ENCODE measurements at places on chromosomes 11 and 22.

GRCh38 chr11:30107899-30108298, 91.1 kb upstream of the KCNA4 start:
- no peak for DNase-seq

DNA sequence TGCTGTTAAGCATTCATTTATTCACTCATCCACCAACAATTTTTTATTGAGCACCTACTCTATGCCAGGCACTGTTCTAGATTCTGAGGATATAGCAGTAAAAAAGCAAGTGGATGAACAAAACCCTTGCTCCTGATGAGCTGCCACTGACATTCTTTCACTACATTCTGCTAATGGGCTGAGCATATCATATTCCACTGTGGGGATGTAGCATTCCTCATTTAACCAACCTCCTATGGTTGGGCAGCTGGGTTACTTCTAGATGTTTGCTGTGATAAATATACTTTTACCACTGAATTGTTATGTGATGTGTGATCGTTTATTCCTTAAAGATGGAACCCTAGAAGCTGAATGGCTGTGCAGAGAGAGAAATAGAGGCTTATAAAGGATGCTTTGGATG, 176.9 kb downstream of the MN1 start:
- DNase-seq = no peak

DNA sequence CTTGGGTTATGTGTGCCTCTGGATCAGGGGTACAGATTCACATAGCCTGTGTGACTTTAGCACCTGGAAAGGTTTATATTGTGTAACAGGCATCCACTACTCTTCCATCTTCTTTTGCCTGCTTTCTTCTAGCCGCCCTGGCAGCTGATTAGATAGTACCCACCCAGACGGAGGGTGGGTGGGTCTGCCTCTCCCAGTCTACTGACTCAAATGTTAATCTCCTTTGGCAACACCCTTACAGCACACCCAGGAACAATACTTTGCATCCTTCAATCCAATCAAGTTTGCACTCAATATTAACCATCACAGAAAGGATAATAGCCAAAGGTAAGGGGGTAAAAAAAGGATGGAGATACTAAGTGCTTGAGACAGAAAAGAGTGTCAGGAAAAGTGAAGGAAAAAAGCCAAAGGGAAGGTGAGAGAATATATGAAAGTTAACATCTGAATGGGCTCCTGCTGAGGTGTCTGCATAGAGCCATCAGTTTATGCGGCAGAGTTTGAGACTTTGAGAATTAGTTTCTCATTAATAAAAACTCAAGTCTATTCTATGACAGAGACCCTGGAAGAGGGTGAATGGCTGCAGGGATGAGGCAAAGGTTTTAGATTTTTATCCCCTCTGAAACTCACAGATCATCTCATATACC, 2.6 kb upstream of the OR51B6 start:
- DNase-seq = no peak

GRCh38 chr11:118789501-118790356, 1.2 kb downstream of the DDX6 start:
- DNase-seq = no peak

DNA sequence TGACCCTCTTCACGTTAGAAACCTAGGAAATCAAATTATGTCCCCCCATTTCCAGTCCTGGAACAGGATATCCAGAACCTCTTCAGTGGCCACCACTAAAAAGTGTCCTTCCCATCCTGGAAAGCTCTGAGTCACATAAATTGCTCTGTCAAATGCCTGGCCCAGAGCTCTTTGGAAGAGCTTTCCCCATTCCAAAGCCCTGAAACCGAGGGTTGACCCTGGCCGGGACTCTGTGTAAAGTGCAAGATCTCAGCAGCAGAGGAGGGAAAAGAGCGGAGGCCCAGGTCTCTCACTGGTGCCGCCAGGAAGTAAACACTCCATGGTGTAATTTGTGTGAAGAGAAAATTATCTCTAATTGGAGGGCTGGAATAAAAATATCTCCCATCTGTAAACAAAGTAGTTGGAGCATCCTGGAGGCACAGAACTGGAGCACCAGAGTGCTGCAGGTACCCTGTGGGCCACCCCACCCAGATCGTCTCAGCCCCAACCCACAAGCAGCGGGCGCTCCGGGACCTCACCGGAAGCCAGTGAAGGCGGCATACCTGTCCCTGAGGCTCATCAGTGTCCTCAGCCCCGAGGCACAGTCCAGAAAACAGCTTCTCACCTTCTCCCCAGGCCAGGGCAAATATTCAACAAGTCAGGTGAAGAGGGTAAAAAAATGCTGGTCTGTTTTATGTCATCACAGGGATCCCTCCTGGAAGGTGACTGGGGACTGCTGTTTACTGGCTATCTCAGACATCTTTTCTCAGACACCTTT, 4.7 kb upstream of the JAM3 start:
- no peak for DNase-seq

- no peak for DNase-seq
These were observed 25.5 kb downstream of the NAV2 start for GRCh38 chr11:19738124-19738523.

DNA sequence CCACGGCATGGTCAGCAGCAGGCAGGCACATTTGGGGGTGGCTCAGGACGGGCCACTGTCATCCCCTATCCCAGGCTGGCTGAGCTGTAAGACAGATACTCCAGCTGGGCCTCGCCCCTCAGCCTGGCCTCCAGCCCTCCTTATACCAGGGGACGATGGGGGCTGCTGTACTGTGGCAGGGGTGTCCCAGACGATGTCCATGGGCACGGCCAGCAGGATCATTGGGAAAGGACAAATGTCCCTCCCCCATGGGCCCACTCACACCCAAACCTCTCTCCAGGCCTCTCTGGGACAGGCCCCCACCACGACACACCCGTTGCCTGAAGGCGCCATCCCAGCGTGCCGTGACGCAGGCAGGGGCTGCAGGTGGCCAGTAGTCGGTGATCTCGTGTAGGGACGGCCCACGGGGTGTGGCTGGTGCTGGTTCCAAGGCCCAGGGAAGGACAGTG, 1.5 kb upstream of the IL17REL start:
- DNase-seq = no peak

DNA sequence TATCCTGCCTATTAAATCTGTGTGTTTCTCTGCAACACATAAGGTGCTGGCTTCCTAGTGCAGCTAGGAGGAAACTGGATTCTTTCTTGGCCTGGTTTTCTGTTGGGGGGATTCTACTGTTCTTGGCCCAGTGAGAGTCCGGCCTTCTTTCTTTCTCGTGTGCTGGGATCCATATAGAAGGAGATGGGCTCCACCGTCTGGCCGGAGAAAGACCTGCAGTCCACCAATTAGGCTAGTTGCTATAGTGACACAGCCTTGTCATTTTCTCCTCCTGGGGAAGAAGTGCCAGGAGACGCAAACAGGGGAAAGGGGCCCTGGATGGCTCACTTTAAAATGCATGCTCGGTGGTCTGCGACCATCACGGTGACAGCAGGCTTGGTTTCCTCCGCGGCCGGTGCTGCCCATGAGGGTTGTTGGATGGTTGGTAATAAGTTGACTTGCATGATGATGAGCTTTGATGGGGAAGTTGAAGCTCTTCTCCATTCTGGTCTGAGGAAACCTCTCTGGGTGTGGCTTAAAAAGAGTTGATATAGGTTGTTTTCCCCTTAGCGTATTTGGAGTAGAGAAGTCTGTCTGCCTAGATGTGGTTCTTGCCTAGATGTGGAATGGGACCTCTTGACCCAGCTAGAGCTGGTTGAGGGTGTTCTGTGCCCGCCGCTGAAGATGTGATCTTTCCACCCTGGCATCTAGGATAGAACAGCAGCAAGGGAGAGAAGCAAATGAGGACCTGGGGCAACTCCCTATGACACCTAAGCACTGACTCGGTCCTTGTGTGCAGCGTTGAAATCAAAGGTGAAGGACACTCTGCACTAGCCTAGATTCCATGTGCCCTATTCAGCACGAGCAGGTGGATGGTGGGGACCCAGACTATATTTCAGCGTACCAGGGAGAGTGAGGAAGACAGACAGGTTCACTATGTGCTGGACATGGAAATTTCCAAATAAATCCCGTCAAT, 1335.0 kb downstream of the BRD1 start:
- no peak for DNase-seq

- no peak for DNase-seq
These were observed 74.5 kb upstream of the CSNK2A3 start for GRCh38 chr11:11427542-11427941.

DNA sequence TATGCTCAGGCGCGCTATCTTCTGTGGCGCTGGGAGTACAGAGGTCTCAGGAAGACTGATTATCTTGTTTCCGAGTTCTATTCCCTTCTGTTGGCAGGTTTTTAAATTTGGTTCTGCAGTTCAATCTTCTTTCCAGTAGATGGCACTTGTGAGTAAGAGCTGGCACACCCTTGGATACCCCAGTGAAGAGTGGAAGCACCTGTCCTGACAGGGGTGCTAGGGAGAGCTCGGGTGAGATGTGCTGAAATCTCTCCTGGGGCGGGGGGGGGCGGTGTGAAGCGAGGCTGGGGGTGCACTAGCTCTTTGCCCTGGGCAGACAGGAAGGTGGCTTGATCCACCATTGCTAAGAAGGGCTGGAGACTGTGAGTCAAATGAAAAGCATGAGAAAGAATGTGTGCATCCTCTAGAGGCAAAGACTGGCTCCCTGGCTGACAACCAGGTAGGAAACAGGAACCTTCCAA, 679.9 kb upstream of the CCDC179 start:
- peak; percentile 1 for DNase-seq

DNA sequence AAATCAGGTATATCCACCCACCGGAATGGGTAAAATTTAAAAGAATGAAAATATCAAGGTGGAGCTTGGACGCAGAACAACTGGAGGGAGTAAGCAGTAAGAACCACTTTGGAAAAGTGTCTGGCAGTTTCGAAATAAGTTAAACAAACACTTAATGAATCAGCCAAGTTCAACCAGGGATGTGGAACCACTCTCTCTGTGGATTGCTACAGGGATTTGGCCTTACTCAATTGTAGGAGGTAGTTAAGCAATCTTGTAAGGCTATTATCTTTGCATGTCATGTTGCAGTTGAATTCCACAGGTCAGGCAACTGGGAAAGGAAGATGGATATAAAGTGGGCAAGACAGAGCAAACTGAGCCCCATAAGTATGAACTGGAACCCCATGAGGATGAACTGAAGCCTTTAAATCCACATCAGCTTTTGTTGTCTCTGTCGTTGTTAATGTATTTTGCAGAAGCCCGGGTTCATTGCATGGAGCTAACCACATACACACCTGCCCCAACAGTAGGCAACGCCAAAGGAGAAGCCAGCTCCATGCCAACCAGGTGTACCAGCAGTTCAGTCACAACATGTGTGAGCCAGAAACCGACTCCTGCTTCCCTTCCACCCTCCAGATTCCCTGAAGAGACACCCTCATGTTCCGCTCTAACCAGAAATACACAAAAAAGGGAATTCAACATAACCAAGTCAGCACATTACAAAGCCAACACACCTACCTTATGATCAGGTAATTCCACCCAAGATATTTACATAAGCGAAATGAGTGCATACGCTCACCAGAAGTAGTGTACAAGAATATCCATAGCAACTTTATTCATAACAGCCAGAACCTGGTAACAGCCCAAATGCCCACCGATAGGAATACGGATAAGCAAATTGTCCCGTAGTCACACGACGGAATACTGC, 8.0 kb upstream of the SLC43A3 start:
- no peak for DNase-seq

DNA sequence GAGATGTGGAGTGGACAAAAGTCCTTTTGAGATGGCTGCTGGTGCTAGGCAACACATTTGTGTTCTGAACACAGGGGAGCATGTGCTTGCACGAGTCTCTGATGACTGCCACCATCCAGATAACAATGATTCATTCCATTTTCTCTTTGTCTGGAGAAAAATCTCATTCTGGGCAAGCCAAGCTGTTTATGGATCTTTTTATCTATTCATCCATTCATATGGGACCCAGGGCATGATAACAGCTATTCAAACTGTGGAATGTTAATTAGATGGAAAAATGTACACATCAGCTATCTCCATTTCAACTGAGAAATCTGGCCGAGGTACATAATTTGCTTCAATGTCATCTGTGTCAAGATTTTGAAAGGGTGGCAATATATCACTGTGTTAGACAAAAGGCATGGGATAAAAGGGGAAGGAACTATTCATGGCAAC, 117.5 kb upstream of the ZBED5 start:
- DNase-seq = no peak

DNA sequence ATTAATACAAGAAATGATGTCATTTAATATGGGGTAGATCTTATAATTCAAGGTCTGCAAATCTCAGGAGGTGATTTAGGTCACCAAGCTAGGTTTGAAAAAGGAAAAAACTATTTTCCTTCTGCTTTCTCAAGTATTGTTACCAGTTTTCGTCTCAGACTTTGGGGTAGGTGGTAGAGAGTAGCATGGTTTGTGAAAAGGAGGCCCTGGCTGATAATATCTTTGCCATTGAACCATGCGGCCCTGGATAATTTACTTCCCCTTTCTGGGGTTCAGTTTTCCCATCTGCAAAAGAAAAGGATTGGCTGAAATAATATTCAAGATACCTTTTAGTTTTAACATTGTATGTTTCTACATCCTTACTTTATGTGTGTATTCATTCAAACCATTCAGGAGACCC, 92.1 kb downstream of the WNT11 start:
- no peak for DNase-seq

DNA sequence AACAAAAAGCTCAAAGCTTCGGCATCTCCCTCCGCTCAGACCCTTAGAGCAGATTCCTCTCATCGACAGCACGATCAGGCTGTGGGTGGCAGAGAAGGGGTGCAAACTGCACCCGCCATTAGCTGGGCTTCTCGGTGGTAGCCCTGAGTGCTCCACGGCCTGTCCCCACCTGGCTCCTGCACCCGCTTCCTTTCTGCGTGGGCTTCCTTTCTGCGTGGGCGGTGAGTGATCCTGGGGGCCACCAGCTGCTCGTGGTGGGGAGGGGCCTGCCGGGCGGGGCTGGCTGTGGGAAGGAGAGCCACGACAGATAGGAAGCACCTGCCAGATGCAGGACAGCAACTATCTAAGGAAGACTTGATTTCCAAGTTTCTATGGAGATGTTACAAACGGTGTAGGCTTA, 55.0 kb downstream of the BRD1 start:
- no peak for DNase-seq

- no peak for DNase-seq
These were observed 98.0 kb upstream of the TRIM77 start for GRCh38 chr11:89612096-89612495.

- DNase-seq = no peak
These were observed 154.7 kb downstream of the BLID start for GRCh38 chr11:121961321-121961801.

All from NCI-H2107 (cell line).